HTR-8/SVneo (cell line): ENCODE measurements at places on chromosomes 11 and 22.
A peak's percentile ranks its signal among the peaks of the same experiment; 100 is the strongest.

DNA sequence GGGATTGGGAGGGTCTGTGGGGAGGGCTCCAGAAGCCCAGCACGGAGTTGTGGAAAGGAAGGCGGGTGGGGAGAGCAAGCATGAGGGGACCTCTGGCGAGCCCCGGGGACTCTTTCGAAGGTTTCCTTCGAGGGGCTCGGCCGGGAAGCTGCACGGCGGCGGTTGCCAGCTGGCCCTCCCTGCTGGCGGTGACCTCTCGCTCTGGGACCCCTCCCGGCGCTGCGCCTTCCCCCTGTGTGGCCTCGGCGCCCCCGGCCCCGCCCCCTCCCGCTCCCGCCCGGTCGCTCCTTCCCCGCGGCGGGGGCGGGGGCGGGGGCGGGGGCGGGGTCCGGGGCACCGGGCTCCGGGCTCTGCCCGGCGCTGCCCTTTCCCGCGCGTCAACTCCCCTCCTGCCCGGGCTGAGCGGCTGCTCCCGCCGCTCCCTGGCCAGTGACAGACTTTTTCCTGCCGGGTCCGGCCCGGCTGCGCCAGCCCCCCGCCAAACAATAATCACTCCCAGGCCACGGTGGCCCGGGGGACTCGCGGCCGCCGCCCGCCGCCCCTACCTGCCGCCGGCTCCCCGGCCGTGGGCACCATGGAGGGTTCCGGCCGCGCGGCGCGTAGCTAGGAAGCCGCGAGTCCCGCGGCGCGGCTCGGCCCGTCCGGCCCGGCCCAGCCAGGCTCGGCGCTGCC is 941 bp downstream of the CLCF1 start:
- DNase-seq, result no peak

GRCh38 chr11:614623-615503 is 887 bp downstream of the IRF7 start:
- no peak for DNase-seq

- DNase-seq, result no peak
These were observed 189.2 kb downstream of the CSNK2A3 start for GRCh38 chr11:11163669-11164333.

DNA sequence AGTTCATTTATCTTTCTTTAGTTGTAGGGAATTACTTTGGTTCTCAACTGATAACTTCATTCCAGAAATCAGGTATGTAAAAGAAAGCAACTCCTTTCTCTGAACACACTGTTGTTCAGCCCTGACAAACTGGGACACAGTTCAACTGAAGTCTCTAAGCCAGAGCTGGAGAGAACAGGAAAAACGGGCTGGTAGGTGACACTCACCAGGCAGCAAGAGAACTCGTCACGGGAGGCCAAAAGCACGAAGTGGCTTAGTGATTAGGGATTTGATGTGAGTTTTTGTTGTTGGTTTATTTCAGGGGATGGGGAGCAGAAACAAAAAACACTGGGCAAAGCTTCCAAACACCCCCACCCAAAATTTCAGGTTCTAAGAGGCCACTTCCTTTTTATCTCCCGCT is 54.1 kb downstream of the MYH9 start:
- DNase-seq, result no peak

GRCh38 chr11:70556884-70557741 is 158.8 kb downstream of the CTTN start:
- DNase-seq, result no peak

- no peak for DNase-seq
These were observed 61.8 kb upstream of the UBASH3B start for GRCh38 chr11:122593473-122594420.

DNA sequence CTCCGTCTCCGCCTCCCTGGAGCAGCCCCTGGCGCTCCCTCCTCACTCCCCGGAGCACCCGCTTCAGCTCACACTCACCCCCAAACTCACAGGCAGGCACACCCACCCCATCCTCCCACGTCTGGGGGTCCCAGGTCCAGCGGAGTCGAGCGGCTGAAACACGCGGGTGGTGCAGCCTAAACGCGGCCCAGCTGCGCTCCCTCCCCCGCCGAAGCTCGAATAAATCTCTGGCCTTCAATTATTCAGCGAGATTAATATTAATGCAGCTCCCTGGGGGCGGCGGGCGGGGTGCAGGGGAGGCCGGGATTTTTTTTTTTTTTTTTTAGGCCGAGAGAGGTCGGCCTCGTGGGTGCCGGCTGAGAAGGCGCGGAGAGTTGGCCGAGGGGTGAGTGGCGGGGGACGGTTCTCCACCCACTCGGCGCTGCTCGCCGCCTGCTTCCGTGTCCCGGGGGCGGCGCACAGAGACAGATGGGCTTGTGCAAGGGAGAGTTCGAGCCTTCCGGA is 524 bp upstream of the SLC1A2 start:
- no peak for DNase-seq

DNA sequence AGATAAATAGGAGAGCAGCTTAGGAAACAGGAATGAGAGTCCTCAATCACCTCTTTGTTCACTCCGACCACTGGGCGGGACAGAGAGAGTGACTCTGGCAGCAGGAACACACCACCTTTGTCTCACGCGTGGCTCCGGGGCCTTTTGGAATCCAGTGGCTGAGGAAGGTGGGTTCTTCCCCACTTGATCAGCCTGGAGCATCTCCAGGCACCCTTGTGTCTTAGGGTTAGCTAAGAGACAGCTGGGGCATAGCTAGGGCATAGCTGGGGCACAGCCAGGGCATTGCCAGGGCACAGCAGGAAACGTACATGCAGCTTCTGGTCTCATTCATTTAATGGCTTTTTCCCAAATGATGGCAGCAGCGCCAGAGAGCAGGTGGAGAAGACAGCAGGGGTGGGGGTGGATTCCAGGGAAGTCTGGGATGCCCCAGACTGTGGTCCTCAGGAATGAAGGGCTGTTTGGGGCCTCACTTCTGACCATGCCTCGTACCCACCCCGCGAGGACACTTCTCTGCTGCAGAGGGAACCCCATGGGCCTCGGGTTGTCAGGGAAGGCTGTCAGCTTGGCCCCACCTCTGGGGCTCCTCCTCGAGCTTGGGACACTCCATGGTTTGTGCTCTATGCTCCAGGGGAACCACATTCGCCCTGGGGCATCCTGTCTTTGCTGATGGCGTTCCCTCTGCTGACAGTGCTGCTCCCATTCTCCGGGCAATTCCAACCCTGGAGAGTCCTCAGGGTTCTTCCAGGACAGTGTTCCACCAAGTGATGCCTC is 30.4 kb upstream of the SHANK2 start:
- DNase-seq, result no peak

DNA sequence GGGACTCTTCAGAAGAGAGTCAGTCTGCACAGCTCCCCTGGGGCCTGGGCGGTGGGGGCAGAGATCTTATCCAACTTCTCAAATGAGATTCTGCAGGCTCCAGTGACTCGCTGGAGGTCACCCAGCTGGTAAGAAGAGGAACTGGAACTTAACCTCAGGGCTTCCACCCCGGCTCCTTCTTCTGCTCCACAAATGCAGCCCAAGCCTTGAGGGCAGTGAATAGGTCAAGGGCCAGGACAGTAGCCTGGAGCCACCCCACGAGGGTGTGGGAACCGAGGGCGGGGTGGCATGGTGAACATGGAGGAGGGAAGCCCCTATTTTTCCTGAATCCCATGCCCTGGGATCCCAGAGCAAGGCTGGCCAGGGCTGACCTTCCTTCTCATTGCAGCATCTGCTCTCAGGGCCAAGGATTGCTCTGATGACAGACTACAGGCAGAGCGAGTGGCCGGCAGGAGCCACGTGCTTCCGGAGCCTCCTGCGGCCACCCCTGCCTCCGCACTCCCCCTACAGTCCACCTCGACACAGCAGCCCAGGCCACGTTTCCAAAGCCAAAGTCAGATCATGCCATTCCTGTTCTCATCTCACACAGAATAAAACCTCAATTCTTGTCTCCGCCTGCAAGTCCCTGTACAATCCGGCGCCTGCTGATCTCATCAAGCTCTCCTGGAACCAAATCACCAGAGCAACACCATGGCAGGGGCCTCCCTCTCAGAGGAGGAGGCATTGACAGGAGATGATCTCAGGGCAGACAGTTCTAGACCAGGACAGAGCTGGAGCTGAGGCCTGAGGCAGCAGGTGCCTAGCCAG is 21.1 kb upstream of the UPK3A start:
- peak; percentile 85 for DNase-seq

DNA sequence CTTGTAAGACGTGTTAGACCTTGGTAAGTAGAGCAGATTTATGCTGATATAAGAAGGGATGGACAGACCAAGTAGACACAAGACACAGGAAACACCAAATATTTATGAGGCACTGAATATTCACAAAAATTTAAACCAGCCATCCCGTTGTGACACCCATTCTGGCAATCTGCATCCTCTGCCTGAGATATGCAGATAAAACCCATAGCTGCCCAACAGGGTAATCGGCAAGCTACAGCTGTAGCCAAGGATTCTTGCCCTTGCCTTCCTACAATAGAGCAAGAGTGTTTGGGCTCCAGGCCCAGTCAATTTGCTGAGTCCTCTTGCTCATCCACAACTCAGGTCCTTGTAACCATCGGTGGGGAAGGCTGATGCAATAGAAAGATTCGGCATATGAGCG is 18.5 kb upstream of the MPZL2 start:
- DNase-seq, result no peak

- DNase-seq, result no peak
These were observed 19.1 kb downstream of the TAB1 start for GRCh38 chr22:39418696-39419095.

DNA sequence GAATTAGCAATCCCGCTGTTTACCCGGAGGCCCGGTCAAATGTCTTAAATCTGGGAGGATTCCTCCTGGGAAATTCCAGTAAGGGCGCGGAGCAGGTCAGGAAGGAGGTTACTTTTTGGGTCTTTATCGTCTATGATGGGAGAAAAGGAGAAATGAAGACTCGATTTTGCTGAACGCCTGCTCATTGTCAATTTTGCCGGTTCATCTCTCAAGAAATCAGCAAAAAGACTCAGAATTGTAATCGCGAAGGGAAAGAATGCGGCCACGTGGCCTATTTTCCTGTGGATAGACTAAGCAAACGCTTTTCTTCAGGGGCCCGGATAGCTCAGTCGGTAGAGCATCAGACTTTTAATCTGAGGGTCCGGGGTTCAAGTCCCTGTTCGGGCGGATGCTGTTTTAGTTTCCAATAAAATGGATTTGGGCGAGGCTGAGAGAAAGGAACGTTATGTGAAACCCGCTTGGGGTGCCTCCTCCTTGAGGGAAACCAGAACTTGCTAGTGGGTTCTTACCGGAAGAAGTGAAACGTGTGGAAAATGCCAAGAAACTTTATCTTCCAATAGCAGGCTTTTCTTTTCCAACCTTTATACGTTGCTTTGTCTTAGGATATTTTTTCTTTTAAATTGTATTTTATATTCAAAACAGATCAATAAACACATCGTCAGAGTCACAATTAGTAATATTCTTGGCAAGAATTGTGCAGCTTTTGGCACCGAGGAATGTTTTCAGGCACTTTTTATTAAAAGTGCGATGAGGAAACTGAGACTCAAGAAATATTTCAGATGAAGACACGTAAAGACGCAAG is 45.0 kb downstream of the OR4D9 start:
- no peak for DNase-seq

DNA sequence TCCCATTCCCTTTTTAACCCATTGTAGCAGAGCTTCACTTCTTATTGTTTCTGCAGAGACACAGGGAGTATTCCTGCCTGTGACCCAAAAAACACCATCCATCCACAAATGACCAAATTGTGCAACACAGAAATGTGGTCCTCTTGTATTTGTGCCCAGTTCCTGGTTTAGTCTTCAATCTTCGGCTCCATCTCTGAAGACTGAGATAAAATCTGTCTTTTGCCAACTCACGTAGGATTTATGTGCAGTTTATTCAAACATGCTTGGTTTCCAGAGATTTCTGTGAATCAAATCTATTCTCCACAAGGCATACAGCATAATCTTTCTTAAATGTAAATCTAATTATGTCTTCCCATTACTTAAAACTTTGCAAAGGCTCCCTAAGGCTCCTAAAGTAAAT is 307.0 kb downstream of the AASDHPPT start:
- no peak for DNase-seq

DNA sequence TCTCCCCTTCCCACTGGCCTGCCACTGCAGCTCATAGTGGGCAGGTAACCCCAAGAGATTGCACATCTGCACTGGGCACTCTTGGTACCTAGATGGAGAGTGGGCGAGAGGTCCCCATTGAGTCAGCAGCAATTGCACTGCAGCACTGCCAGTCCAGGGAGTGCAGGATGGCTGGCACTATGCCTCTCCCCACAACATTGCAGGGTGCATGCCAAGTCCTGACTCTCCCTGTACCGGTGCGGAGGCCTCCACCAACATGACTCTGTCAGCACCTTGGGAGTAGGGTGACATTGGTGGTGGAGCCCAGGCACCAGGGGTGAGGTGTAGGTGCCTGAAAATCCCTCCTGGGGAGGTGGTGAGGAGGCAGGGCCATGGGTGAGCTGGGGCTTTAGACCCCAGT is 82.2 kb downstream of the TRAF6 start:
- DNase-seq, result no peak

- DNase-seq, result peak; percentile 64
These were observed 7.5 kb downstream of the P2RX3 start for GRCh38 chr11:57345555-57346211.

GRCh38 chr11:70358753-70359152 is 39.6 kb upstream of the CTTN start:
- DNase-seq, result no peak

DNA sequence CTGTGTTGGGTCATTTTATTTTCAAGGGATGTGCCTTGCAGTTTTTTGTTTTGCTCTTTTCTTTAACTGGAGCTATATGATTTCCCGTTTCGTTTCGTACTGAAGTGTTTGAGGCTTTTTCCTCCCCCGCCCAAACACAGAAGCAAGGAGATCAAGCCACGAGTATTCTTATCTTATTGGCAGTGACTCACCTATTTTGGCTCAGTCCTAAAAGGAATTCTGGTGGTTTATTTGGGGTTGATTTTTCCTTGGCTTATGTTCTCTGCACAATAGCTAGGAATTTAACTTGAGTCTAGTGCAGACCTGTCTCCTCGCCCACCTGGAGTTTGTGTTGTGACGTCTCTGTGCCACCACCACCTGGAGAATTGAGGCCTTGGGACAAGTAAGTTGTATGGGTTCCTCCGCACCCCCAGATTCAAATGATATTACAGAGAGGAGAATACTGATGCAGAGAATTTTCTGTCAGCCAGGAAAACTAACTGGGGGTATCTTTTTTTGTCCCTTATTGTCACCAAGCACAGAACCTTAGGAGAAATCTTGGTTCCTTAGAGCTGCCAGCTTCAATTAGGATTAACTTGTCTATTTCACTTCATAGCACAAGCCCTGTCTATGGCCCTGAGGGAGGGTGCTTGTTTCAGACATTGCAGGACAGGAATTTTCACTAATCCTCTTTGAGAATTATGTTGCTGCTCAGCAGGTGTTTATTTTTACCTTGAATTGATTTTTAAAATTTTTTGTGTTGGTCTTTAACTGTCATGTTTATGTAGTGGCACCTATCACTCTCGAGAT is 90.4 kb upstream of the BIRC3 start:
- DNase-seq, result no peak

DNA sequence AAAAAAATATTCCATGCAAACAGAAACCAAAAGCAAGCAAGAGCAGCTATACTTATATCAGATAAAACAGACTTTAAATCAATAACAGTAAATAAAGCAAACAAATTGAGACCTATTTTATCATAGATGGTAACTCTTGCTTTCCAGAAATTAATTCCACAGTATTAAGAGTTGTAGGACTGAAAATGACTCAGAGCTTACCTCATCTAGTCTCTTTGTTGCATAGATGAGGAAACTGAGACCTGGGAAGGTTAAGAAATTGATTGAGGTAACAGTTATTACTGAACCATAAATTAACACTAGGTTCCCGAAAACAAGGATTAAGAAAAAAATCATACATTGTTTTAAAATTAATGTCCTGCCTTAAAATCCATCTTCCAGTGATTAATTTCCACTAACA is 123.8 kb downstream of the PLEKHA7 start:
- DNase-seq, result no peak

- DNase-seq, result no peak
These were observed 103.0 kb downstream of the KCNQ1 start for GRCh38 chr11:2547806-2548205.

GRCh38 chr11:65560555-65561418 is 2.6 kb upstream of the LTBP3 start:
- DNase-seq, result peak; percentile 90
